ENCODE measurements at places on chromosomes 1 and 21.

- DNase-seq, result peak; percentile 84
Measured at GRCh38 chr1:39105841-39106765, 80.0 kb downstream of the NDUFS5 start.

DNA sequence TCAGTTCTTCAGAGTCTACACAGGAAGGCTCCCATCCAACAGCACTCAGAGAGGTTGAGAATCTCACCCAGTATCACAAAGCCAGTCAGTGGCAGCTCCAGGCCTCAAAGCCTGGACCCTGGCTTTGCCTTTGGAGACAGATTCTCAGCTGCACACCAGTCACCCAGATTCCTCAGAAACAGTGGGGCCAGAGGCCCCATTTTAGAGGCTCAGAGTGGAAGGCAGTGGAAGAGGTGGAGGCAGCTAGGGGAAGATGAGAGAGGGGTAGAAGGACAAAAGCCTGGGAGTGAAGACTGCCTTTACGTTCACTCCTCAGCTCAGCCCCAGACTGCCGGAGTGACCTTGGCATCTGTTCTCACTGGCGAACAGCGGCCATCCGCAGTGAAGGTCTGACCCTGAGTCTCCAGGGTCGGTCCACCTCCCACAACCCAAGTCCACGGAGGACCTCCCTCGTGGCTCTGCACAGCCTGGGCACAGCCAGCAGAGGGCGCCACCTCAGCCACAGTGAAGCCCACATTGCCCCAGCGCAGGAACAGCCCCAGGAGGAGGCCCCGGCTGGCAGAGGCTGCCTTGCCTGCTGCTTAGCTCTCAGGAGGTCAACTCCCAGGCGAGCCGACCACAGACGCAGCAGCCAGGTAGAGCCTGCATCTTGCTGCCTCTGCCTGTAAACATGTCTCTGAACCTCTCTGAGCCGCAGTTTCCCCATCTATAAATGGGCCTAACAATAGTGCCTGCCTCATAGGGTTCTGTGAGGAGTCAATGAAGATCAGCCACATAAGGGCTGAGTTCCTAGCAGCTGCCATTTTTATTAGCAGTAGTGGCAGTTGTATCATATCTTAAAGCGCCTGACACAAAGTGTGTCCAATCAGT is 5.9 kb upstream of the FNDC5 start:
- no peak for DNase-seq

DNA sequence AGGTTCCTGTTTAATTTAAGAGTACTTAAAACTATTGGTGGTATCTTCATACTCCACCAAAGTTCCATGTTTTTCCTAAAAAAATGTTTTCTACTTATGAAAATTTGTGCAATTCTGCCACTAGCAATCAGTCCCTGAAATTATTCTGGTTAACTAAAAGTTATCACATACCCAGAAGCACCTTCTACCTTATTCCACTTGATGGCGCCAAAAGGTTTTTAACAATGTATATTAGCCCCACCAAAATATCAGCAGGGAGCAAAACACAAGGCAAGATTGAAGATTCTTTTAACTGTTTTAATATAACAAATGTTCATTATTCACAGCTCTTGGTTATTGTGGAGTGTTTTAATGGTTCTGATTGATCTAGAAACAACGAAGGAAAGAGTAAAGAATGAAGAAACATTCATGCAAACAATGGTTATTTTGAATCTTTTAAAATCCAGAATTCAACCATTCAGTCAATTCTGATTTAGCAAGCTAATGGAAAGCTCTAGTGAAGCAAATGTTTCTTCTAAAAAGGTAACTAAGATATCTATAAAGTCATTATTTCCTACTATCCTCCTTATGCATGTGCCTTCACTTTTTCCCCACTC is 67.2 kb downstream of the TTLL7 start:
- DNase-seq, result peak; percentile 39

DNA sequence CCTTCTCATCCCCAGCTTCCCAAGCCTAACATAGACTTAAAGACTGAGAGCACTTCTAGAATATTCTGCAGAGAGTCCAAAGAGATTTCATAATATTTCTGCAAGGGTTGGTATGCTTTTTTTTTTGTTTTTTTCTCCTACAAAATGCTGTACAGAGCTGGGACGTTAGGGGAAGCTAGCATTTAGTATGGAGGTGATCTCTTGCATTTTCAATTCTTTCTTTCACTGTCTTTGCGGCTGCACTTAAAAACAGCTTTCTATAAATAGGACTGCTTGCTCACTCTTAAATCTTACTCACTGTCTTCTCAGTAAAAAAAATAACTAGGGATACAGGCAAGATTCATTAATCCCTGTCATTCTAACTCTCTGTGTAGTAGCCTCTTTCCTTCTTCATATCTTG is 7.4 kb downstream of the DSCAM start:
- DNase-seq, result no peak

- DNase-seq, result no peak
Measured at GRCh38 chr1:236753516-236753915, 41.6 kb upstream of the MTR start.

- no peak for DNase-seq
Measured at GRCh38 chr1:8633741-8634501, 183.5 kb downstream of the RERE start.

GRCh38 chr1:61506944-61507500 is 217.9 kb downstream of the TM2D1 start:
- DNase-seq, result no peak

- DNase-seq, result no peak
Measured at GRCh38 chr1:30526652-30527345, 196.6 kb downstream of the MATN1 start.

DNA sequence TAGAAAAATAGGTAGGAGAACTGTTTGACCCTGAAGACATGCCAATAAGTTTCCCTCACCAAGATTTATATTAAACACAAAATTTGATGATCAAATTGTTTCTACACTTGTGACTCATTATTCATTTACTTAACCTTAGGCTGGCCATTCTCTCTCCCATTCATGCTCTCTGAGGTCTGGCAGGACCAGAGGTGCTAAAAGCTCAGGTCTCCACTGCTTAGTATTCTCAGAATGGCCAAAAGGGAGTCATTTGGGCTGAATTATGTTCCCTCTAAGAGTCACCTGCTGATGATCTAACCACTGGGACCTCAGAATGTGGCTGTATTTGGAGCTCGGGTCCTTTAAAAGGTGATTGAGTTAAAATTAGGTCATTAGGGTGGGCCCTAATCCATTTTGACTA is 47.1 kb upstream of the ATP1B1 start:
- no peak for DNase-seq

DNA sequence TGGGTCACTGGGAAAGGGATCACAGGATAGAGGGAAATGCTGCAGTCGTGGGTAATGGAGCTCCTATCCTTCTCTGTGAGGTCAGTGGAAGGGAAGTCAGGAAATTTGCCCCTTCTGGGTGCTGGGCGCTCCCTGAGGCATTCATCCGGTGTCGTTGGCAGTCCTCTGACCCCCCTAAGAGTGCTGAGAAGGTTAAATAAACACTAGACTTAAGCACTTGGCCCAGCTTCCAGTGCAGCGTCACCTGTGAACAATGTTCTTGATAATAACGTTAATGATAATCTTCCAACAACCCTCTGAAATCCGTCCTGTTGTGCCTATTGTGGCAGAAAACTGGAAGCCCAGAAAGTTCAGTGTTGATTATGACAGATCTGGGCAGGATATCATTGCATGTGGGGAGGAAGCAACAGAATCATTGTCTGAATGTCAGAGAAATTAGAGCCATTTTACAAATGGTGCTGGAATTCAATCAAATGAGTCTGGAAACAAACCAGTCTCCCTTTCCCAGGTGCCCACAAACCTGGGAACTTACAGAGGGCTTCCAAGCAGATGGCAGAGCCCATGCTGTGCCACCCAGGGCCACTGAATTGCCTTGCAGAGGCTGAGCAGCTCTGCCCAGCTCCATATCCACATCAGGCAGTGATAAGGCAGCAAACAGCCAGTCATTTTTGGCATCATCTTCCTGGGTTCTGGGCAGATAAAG is 216.8 kb downstream of the KAZN start:
- no peak for DNase-seq

GRCh38 chr1:5579966-5580365 is 412.3 kb downstream of the NPHP4 start:
- no peak for DNase-seq

Measured in NCI-H526 treated with DMSO at 0.1 percent for 48 hours (cell line).